8988T (cell line): ENCODE measurements at places on chromosomes 6 and 20.
A peak's percentile ranks its signal among the peaks of the same experiment; 100 is the strongest.

- DNase-seq, result no peak
Measured at GRCh38 chr6:46221222-46221793, 50.5 kb upstream of the ENPP5 start.

GRCh38 chr20:56409521-56409920, 2.5 kb upstream of the CASS4 start:
- DNase-seq, result no peak

DNA sequence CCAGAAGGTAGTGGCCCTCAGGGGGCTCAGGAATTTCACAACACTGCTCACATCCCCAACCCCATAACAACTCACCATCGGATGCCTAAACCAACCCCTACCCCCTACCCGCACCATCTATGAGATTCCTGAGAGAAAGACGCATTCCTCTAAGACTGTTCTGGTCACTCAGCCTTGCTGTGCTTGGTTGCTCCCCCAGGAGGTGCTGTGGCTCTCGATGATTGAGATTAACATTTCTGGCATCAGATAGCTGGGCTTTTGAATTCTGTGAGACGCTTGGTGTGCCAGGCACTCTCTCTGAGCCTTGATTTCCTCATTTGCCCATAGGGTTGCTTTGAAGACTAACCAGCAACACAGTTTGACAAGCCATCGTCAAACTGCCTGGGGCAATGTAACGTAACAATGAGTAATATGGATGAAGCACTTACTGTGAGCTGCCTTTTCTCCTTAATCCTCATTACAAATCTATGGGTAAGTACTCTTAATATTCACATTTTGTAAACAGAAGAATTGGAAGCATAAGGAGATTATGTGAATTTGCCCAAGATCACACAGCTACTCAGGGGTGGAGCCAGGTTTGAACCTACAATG, 978 bp downstream of the WFDC6 start:
- no peak for DNase-seq

DNA sequence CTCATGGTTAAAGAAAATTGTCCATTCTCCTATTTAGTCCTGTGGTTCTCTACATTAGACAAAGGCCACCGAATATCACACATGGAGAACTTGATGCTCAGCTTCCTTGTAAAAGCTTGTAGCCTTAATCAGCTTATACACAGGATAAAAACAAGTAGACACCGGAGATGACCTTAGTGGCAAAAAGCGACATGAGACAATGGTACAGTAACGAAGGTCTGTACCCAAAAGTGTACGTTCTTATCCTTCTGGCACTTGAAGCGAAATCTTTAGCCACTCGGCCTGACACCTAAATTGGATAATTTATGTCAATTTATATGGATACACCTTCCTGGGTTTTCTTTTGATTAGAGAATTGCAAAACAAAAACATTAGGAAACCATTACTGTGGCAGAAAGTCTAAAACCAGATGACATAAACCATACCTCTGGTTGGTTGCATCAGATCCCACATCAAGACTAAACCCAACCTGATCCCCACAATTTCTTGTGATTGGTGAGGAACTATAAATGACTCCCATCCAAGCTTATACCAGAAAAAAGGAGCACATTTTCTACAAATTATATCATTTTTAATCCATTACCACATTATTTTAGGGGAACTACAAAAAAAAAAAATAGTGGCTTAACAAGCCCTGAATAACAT, 6.1 kb downstream of the RBM39 start:
- no peak for DNase-seq

DNA sequence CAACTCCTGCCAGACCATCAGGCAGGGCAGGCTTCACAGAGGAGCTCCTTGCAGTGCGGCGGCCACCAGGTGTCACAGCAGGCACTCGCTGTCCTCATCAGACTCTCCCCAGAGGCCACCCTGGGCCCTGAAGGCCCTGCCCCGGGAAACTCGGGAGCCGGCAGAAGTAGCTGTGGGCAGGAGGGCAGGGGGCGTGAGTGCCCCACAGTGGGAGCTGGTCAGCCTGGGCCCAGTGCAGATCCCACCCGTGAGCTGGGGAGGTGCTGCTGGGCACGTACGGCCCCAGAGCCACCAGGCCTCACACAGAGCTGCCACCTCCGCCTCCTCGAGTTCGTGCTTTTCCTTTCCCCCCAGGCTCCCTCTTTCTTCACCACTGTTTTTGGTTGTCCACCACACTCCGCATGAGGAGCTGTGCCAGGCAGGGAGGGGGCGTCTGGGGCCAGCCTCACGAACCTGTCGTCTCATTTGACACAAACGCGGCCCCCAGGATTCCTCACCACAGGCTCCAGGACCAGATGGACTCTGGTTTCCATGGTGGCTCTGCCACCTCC, 33.8 kb downstream of the FRMD1 start:
- no peak for DNase-seq

DNA sequence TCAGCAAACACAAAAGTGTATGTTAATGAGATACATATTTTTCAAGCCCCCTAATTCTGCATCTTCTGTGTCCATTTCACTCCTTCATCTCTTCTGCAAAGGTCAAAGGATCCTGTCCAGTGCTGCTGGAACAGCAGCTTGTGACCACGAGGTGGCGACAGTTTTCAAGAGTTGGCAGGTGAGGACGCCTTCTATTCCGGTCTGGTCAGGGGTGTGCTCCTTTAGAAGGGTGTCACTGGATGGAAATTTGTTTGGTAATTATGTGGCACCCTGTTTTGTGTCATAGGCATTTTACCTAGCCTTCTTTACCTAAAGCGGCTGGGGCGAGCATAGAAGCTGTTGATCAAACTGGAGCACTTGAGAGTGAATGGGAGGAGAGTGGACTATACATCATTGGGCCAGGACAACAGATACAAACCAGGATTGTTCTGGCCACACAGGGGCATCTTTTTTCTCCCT, 32.9 kb upstream of the ERVFRD-1 start:
- DNase-seq, result peak; percentile 32

- no peak for DNase-seq
Measured at GRCh38 chr20:63293456-63293855, 470 bp downstream of the COL20A1 start.

GRCh38 chr20:40019510-40019909, 669.5 kb downstream of the MAFB start:
- no peak for DNase-seq

- no peak for DNase-seq
Measured at GRCh38 chr6:105080279-105080678, 99.5 kb downstream of the POPDC3 start.
